ENCODE measurements at places on chromosomes 2 and 18.
A peak's percentile ranks its signal among the peaks of the same experiment; 100 is the strongest.

DNA sequence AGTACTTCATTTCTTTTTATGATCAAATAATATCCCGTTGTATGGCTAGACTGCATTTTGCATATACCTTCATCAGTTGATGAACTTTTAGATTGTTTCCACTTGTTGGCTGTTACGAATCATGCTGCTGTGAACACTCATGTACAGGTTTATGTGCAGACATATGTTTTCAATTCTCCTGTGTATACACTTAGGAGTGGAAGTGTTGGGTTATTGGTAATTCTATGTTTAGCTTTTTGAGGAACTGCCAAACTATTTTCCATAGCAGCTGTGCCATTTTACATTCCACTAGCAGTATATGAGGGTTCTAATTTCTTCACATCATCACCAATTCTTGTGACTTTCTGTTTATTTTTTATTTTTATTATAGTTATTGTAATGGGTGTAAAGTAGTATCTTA lies 32.1 kb upstream of the LCLAT1 start:
- DNase-seq: no peak

- DNase-seq: no peak
Observed at GRCh38 chr2:162103443-162104009, 29.5 kb upstream of the DPP4 start.

DNA sequence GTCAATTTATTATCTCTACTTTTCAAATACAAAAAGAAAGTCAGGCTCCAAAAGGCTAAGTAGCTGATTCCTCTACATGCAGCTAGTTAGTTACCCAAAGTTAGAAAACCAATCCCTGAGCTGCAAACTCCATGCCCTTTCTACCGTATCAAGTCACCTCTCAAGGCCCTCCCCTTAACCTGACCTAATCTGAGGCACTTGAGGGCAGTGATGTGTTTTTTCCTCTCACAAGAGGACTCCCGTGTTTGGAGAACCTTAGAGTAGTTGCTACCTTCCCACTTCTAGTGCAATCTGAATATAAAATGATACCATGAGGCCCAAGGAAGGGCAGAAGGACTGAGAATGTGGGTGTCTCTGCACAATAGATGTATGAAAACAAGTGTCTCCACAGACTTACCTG lies 907.9 kb upstream of the CELF4 start:
- DNase-seq: no peak

- DNase-seq: no peak
Observed at GRCh38 chr2:234368861-234369261, 128.0 kb downstream of the ARL4C start.

DNA sequence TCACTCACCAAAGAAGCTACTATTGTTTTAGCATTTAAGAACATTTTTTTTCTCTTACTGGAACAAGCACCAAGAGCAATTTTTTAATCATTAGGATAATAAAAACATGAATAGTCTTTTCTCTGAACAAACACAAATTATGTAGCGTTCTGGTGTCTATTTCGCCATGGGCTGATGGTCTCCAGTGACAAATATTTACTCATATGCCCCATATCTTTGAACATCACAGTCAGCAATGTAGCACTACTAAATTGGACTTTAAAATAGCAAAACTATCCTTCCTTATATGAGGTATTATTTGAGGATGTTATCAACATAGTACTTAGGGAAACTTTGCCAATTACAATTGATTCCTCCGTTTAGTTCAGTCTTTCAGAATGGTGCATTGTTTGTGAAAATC lies 1326.0 kb upstream of the ZEB2 start:
- DNase-seq: no peak

- DNase-seq: peak; percentile 70
Observed at GRCh38 chr2:233867993-233868532, at the start of gene MSL3B. Gene MSL3B (minus strand): TSS chr2:233868386.

- no peak for DNase-seq
Observed at GRCh38 chr2:129771418-129772189, 207.9 kb upstream of the RAB6C start.

DNA sequence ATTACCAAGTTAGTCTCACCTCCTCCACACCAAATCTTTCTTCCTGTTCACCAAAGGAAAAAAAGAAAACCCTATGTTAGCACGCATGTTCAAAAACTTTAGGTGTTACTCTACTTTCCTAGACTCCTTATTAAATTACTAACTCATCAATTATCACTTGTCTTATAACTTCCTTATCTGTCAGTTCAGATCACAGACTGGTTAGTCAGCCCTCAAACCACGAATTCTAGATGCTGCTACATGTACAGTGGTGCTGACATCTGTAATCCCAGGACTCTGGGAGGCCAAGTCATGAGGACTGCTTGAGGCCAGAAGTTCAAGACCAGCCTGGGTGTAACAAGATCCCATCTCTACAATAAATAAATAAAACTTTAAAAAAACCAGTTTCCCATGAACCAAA lies 3.5 kb downstream of the YWHAQ start:
- no peak for DNase-seq

GRCh38 chr2:78532762-78533379 lies 492.6 kb upstream of the REG3G start:
- DNase-seq: no peak

GRCh38 chr18:37720663-37721062 lies 155.1 kb upstream of the CELF4 start:
- DNase-seq: no peak

DNA sequence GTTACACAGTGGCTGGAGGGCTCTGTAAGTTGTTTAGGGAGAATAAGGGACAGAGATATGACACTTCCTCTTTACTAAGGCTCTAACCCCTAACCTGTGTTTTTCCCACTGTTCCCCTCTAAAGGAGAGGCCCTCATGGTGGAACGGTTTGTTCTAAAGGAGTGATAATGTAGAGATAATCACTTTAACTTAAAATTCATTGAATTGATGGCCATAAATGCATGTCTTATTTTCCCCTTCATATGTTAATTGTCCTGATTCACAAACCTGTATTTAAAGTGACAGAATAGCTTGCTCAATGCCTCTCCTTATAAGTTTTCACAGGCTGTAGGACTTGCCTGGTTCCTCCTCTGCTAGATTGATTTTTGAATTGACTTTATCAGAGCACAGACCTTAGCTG lies at the start of gene SERPINB12:
Gene SERPINB12, plus strand, starts transcription at position 301 of the 400 bp plus-strand sequence. CDS start 13,791 bp downstream, outside the sequence.
- DNase-seq: no peak

DNA sequence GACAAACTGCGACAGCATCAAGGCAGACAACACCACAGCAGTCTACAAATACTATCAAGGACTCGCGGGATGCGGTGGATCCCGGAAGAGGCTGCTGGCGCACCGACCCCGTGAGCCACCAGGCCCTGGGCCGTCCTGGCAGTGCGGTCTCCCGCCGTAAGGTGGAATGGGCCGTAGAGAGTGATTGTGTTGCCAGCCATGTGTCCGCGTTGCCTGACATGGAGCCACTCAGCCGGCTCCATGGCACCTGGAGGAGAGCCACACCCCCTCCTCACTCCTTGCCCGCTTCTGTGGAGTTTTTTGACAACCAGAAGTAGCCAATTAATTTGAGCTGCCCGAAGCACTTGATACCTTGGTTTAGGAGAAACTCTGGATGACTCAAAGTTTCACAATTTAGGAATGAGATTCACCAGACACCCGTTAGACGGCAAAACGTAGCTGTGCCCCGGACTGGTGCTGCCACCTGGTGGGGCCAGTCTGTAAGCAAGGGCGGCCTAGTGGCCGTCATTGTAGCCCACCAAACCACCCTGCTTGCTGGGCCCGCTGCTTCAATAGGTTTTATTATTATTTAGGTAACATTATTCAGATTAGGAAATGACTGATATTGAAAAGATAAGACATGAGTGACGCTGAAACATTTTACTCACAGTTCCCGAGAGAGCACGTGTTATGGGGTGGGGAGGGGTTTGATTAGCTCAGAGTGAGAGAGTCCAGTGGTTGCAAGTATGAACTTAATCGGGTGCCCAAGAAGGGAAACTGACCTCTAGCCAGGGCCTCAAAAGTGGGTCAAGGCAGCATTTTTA lies 10.2 kb upstream of the IMP4 start:
- DNase-seq: peak; percentile 41

- DNase-seq: no peak
Observed at GRCh38 chr2:172962824-172963223, 112.8 kb upstream of the MAP3K20 start.

GRCh38 chr2:50491541-50492476 lies 540.1 kb downstream of the NRXN1 start:
- no peak for DNase-seq

DNA sequence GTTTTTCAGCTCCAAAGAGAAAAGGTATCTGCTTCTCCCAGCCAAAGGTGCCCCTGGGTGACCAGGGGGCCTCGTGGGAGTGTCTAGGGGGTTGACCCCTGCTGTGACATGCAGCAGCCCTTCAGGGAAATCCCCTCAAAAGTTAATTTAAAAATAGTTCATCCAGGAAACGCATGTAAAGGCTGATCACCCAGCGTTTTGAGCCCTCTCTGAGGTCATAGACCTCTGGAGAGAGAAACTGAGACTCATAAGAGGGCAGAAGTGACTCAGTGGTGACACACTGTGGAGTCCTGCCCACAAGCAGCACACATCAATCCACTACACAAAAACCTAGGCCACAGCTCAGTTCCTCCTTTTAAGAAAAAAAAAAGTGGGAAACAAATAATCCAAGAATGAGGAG lies 11.9 kb downstream of the GAL3ST2 start:
- no peak for DNase-seq

DNA sequence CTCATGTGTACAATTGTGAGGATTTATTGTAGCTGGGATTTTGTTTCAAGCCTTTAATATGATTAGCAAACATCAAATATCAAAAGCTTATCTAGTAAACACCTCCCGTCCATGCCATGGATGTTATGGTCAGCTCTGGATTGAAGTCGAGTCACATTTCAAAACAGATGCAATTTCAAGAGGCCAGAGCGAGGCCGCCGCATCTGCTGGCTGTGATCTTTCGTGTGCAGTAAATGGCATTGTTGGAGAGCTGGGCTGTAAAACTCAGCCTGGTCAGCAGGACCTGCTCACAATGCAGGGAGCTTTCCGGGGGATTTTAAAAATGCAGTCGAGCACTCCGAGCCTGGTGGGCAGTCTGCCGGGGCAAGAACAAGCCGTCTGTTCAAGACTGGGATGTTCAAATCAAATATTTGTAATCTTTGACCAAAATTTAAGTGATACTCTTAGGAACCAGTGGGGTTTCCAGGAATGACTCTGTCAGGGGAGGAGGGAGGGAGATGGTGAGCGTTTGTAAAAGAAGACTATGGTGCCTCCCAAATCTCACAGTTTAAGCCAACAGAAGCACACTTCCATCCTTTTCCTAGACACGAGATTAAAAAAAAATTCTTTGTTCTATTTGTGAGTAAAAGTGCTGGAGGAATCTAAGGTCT lies 97.6 kb downstream of the MYCN start:
- DNase-seq: no peak

- no peak for DNase-seq
Observed at GRCh38 chr18:79410731-79411613, 15.2 kb downstream of the NFATC1 start.

DNA sequence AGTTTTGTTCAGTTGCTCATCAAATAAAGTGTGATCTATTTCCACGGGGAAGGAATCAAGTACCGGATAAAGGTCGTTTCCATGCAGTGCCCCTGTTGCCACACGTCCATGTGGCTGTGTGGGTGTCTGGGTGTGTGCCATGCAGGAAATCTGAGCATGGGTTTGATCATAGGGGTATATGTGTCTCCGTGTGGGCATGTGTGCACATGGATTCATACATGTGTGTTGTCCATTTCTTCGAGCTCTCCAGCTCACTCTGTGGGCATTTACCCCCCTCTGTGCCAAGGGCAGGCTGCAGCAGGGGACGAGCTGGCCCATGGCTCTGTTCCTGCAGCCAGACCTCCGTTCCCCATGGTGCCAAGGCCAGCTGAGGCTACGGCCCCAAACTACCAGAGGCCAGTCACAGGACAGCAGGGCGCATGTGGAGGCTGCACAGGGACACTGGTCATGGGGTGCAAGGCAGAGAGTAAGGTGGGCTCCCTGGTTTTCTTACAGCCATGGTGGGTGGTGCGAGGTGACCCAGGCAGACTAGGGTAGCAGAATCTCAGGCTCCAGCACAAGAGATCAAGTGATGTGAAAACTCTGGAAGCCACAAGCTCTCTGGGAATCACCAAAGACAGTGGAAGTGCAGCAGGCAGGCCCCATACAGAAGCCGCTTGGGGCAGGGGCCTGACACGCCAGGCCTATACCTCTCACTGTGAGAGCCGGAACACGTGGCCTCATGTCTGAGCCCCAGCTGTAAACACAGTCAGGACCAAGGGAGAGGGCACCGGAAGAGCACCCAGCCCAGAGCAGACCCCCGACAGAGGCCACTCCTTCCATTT lies 66.4 kb upstream of the RAB6C start:
- no peak for DNase-seq

- DNase-seq: no peak
Observed at GRCh38 chr18:13243363-13243762, 24.8 kb downstream of the LDLRAD4 start.

DNA sequence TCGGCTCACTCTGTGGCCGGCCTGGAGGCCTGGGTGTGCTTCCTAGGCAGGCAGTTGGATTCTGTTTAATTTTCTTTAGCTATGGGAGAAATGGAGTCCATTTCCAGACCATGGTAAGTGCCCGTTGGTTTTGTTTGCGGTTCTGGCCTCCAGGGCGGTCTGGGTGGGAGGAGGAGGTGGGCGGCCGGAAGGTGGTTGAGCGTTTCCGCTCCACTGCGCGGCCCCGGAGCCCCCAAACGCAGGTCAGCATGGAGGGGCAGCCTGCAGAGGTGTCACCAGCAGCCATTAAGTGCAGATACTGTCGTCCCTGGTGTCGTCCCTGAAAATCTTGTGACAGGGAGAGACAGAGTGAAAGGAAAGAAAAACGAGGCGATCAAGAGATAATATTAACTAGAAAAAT lies 303.9 kb downstream of the GBX2 start:
- DNase-seq: no peak

DNA sequence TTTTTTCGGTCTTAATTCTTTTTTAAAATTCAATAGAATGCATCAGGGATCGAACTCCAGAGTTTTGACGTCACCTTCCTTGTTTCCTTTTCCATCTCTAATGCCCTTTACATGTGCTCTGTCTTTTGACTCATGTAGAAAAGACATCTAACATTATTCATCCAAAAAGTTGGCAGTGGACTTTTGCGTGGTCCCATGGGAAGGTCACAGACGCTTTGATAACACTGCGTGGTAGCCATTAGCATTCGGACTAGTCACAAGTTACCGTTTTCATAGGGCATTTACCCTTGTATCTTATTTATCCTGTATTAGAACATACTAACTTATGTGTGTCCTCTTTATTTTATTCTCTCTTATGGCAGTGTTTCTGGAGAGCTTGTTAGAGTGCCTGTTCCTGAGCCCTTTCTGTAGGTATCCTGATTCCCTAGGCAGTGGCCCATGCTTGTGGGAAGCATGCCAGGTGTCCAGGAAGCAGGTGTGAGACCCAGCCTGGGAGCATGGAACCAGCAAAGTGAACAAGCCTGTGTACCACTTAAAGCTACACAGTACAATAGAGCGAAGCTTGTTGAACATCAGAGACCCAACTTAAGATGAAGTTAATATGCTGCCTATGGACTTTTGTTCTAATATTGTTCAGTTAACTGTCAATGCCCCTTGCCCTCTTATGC lies 73.6 kb upstream of the RBM44 start:
- DNase-seq: no peak
